ENCODE measurements at places on chromosomes 2 and 18.

DNA sequence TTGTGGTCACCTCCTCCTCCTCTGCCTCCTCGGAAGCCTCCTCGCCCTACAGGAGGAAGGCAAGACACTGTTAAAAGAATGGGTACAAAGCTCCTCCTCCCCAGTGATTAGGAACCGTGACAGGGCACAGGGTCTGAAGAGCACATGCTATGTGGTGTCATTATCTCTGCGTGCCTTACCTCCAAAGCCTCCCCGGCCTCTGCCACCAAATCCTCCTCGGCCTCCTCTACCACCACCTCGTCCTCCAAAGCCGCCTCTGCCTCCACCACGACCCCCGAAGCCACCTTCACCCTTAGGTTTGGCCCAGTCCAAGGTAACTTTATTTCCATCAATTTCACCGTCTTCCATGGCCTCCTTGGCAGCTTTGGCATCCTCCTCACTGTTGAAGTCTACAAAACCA, 9.1 kb downstream of the NCL start:
- no peak for DNase-seq

DNA sequence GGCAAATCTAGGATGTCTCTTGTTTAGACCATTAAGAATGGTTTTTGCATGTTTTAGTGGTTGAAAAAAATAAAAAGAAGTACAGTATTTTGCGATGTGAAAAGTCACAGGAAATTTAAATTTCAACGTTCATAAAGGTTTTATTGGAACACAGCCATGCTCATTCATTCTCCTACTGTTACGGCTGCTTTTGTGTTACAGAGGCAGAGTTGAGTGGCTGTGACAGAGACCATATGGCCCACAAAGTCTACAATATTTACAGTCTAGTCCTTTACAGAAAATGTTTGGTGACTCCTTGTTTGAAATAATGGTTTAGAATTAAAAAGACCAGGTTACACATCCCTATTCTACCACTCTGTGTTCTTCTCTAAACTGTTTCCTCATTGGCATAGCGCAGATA, 48.1 kb downstream of the MYOM1 start:
- no peak for DNase-seq

GRCh38 chr2:238970553-238971081, 122.7 kb downstream of the TWIST2 start:
- peak; percentile 37 for DNase-seq

DNA sequence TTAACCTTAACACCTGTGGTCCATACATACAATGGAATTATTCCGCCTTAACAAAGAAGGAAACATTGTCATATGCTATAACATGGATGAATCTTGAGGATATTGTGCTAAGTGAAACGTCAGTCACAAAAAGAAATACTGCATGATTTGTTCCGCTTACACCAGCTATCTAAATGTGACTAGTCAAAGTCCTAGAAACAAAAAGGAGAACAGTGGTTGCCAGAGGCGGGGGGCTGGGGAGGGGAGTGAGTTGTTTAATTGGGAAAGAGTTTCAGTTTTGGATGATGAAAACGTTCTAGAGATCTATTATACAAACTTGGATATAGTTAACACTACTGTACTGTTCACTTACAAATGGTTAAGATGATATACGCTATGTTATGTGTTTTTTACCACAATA, 72.0 kb downstream of the SPRED2 start:
- no peak for DNase-seq

DNA sequence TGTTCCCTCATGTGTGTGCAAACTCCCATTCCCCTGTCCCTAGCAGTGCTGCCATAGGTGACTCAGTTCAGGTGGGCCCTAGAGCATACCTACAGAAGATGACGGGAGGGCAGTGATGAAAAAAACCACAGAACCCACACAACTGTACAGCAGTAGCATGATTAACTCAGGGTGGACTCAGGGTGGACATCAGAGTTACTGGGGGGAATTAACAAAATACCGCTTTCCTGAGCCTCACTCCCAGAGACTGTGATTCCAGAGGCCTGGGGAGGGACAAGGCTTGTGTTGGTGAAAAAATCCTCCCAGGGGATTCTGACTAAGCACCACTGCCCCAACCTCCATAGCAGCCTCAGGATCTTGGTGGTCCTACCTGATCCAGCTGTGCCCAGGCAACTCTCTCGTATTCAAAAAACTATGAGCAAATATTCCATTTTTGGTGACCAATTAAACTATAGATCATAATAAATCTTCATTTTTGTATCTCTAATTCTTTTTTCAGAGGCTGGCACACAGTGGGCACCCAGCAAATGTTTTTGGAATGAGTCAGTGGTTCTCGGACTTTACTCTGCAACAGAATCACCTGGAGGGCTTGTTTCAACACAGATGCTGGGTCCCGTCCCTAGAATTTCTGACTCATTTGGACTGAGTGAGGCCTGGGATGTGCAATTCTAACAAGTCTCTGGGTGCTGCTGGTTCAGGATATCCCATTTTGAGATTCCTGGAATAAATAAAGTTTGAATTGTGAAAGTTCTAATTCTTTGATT, 84.1 kb upstream of the NABP1 start:
- peak; percentile 79 for DNase-seq

GRCh38 chr18:41790687-41791086, 164.3 kb upstream of the PIK3C3 start:
- no peak for DNase-seq

DNA sequence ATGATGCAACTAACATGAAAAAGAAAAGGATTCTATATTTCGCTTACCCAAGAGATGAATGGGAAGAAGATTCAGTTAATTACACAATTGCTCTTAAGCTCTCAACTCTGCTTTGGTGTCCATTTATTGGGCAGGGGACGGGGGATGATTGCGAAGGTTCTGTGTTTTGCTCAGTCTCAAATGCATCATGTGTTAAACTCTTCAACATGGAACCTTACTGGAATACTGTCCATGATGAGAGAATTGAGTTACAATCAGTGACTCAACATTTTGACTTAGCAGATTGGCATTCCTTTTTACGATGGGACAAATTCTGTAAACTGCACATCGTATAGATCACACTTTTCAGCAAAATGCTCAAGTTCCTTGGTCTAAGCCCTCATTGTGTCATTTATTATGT, 135.6 kb downstream of the RBMS1 start:
- DNase-seq: no peak

GRCh38 chr18:28128659-28128980, 48.3 kb downstream of the CDH2 start:
- DNase-seq: no peak

GRCh38 chr2:151802315-151802714, 25.9 kb downstream of the ARL5A start:
- no peak for DNase-seq

DNA sequence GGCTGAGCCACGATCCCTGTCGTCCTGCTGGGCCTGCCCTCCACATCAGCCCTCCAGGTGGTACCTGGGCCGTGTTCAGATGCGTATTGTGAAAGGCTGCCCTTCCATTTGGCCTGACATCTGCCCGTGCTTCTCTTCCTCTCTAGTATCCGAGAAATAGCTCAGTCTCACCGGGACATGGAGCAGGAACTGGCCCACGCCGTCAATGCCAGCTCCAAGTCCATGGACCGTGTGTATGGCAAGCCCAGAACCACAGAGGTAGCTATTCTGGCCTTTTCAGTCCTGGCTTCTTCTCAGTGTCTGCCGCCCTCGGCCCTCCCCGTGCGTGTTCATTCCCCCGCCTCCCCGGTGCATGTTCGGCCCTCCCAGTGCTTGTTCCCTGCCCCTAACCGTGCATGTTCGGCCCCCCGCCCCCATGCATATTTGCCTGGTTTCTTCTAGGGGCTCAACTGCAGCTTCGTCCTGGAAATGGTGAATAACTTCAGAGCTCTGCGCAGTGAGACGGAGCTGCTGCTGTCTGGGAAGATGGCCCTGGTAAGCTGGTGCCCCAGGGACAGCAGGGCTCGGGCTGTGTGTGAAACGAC, 104.3 kb downstream of the USP40 start:
- no peak for DNase-seq

GRCh38 chr2:38174646-38175423, 98.9 kb upstream of the CYP1B1 start:
- no peak for DNase-seq

DNA sequence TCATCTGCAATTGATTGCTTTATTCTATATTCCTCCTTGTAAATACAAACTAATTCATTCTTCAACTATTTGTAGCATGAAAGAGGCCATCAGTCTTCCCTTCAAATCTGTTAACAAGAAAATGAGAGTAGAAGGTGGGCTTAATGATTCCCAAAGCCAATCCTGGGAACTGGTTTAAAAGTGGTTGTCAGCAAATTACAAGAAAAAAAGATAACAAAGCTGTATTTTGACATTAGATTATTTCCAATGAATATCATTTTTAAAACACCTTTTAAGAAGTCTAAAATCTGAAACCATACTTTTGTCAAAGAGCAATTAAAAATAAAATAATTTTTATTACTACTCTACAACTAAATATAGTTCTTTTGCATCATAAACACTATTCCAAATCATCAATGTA, 139.2 kb downstream of the DYM start:
- DNase-seq: no peak

DNA sequence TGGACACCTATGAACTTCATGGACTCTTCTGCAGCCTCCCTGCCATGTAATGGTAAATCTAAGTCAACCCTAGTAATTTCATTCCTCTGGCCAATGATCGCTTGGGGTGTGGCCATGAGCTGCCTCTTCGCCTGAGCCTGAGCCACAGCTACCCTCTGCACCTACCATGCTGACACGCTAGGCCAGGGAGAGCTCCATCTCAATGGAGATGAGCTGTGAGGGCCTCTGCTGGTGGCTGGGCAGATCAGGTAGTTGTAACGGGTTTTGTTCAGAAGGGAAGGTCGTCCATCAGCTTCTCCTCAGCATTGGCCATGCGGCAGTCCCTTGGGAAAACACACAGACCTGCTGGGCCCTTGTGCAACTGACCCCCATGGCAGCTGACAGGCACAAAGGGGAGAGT, 24.4 kb downstream of the MPHOSPH10 start:
- peak; percentile 28 for DNase-seq

DNA sequence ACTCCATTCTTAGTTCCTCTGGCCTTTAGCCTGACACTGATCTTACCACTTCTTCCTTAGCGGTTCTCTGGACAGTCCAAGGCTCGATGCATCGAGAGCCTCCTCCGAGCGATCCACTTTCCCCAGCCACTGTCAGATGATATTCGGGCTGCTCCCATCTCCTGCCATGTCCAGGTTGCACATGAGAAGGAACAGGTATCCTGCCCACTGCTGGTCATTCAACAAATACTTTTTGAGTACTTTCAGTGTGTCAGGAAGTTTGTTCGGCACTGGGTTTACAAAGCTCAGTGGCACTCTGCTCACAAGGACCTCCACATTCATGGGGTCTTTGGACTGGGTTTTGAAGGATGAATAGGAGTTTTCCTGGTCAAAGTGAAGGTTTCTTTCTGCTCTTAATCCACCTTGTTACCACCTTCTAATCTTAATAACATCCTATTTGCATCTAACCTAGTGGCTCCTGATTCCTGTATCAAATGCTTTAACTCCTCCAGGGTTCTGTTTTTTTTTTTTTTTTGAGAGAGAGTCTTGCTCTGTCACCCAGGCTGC, 25.8 kb downstream of the GCKR start:
- DNase-seq: no peak

- no peak for DNase-seq
These were observed 339.9 kb downstream of the ADCYAP1 start for GRCh38 chr18:1244397-1245122.

GRCh38 chr2:49914281-49914680, 760.0 kb upstream of the FSHR start:
- DNase-seq: peak; percentile 63

GRCh38 chr2:145157741-145158591, 638.0 kb upstream of the ZEB2 start:
- DNase-seq: peak; percentile 2

DNA sequence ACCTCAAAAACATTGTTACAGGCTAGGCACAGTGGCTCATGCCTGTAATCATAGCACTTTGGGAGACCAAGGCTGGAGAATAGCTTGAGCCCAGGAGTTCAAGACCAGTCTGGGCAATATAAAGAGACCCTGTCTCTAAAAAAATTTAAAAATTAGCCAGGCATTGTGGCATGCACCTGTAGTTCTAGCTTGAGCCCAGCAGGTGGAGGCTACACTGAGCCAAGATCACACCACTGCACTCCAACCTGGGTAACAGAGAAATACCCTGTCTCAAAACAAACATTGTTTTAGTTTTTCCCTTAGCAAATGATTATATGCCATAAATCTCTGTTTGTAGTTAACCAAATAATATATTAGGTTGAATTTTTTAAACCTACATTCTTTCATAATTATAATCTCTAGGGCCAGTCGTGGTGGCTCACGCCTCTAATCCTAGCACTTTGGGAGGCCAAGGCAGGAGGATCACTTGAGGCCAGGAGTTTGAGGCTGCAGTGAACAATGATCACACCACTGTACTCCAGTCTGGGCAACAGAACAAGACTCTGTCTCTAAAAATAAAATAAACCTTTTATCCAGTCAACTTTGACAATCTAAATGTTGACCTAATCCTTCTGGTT, 13.3 kb upstream of the CYP20A1 start:
- DNase-seq: peak; percentile 18

DNA sequence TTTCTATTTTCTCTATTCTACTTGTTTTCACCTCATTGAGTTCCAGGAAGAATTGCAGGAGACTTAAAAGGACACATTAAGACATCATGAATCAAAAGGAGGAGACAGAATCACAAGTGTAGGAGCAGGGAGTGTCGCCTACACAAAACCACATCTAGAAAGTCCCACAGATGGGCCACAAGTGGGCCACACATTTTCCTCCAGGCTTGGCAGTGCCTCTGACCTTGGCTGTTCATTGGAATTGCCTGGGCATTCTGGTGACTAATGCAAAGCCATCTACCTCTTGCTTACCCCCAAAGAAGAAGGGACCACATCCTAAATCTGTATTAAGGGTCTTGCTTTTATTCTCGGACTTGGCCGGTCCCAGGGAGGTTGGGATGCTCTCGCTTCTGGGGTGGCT, 103.6 kb downstream of the KLHL29 start:
- DNase-seq: no peak

DNA sequence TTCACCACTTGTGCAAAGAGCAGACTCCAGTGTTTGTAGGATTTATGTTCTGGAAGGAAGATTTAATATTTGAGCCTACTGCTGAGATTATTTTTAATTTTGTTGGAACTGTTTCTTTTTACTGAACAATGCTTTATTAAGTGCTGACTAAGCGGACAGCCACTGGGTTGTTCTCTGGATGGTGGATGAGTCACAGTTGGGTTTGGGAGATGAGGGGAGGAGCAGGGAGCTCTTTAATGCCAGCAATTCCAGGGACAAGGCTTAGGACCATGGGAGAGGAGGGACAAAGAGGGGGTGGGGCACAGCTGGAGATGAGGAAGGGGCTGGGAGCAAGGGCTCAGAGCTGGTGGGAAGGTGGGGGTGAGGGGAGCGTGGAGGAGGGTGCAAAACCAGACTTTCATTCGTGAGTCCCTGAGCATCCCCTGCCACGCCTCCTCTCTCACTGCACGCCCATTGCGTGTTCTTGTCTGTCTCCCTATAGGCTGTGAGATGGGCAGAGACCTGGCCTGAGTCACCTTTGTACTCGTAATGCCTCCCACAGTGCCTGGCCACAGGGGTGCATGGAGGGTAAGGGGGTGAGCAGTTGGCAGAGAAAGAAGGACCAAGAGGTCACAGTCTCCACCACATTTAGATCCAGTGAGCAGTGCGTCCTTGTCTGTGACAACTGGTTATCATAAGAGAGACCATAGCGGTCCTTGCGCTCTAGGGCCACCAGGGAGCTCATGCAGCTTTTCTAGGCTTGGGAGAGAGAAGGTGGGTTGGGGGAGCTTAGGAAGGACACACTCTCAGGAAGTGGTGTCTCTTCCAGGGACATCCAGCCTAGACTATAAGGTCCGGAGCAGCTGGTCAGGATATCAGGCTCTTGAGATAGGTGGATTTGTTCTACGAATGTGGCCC, 18.4 kb downstream of the SLC4A3 start:
- DNase-seq: peak; percentile 62

GRCh38 chr2:239807568-239807967, 217.6 kb downstream of the NDUFA10 start:
- no peak for DNase-seq

GRCh38 chr2:197165020-197165419, 145.6 kb downstream of the ANKRD44 start:
- no peak for DNase-seq
